ENCODE measurements at places on chromosomes 4 and X.

DNA sequence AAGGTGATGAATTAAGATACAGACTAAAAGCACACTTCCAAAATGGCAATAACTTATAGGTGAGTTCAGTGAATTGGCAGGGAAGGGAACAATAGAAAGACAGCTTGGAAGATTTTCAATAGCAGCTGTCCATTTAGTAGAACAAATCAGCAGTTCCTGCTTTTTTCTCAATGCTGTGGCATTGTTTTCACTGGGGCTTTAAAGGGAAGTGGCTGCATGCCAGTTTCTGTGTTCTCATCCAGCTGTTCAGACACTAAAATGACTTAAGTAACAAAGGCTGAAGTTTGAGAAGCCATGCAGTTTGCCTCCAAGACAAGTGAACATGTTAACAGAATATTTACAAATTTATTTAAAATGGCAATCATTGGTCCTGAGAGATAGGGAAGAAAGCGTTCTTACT lies 291.9 kb downstream of the FAM47A start:
- H3K27ac ChIP-seq = no peak overlapping the region
- no peaks in the 10 kb centered on the region for H3K27me3 ChIP-seq
- no peaks in the 10 kb centered on the region for H3K4me1 ChIP-seq
- no peaks in the 10 kb centered on the region for H3K36me3 ChIP-seq
- DNase-seq = no peak

GRCh38 chr4:72631296-72631695 lies 62.3 kb upstream of the ADAMTS3 start:
- no peaks in the 10 kb centered on the region for H3K27me3 ChIP-seq
- H3K27ac ChIP-seq = no peak overlapping the region
- H3K36me3 ChIP-seq = no peaks in the 10 kb centered on the region
- no peak for DNase-seq

DNA sequence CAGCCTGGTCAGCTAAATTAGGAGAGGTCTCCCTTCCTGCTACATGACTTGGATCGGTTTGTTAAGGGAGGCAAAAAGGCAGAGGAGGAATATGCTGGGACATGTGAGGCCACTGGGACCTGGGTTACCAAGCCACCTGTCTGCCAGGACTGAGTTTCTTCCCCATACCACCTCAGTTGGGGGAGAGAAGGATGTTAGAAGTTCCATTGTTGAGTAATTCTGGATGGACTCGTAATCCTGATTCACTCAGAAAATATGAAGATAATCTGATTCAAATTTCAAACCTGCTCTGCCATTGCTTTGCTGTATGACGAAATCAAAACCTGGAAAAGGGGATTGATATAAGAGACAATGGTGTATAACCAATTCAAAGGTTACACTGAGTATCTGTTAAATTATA lies 97.4 kb upstream of the S100G start:
- H3K4me1 ChIP-seq = peaks cover 3% of the 10 kb centered on the region
- H3K4me3 ChIP-seq = no peak overlapping the region
- no peak for DNase-seq
- no peaks in the 10 kb centered on the region for H3K36me3 ChIP-seq

GRCh38 chrX:23644744-23645143 lies 22.5 kb upstream of the PRDX4 start:
- H3K4me3 ChIP-seq = no peak overlapping the region
- no peaks in the 10 kb centered on the region for H3K36me3 ChIP-seq
- no peak for DNase-seq
- H3K27me3 ChIP-seq = peaks cover 7% of the 10 kb centered on the region

DNA sequence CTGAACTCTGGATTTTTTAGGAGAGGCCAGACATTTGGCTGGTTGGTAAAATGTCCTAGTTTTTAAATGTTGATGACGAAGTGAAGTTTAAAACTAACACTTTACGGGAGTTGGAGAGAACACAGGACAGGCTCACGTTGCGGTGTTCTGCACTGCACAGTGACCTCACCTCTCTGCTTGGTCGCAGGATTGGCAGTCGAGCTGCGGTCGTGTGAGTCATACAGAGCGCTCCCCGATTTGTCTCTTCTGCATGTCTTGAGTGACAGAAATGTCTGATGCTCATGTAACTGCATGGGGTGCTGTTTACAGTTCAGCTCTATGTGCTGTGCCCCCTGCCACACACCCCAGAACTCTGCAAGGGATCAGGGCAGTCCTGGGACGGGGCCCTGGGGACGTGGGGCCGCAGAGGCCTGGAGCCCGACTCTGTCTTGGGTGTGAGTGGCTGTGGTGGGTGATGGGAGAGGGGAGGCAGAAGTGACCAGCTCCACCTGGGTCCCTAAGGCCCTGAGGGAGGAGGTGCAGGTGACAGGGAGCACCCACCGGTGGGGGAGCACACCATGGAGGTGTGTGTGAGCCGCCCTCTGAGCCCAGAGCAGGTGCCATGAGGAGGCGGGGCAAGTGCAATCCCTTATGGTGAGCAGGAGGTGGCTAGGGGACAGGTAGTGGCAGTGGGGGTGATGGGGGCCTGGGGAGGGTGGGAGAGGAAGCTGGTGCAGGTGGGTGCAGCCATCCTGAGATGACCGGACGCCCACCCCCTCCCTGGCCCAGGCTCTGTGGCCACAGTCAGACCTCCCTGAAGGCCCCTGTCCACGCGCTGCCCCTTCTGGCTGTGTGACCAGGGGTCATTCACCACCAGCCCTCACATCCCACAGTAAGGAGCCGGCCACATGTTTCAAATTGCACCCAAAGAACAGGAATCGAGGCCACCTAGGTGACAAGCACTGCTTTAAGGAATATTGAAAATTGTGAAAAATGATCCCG lies 77.9 kb upstream of the ADRA2C start:
- H3K36me3 ChIP-seq = no peaks in the 10 kb centered on the region
- no peak overlapping the region for H3K27ac ChIP-seq
- H3K4me1 ChIP-seq = no peaks in the 10 kb centered on the region
- H3K4me3 ChIP-seq = no peak overlapping the region
- no peaks in the 10 kb centered on the region for H3K27me3 ChIP-seq
- DNase-seq = no peak
